ENCODE measurements at places on chromosomes 4 and X. TPM values are rescaled to one million over a fixed set of nuclear protein-coding genes. Genes with fewer than 3 reads are reported as not detected.
A peak's percentile ranks its signal among the peaks of the same experiment; 100 is the strongest.

DNA sequence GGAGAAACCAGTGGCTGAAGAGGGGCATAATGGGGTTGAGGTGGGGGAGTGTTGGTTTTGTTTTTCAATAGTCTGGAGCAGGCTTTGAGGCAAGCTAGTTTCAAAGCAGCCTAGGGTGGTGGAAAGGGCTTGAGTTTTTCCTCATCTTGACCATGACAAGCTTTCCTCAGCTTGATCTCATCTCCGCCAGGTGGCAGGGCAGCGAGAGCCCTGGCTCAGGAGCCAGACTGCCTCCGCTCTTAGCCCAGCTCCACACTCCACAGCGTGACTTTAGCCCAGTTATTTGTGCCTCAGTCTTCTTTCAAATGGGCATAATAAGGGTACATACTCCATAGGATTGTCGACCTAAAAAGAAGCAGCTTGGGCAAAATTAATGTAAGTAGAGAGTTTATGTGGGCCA, 29.9 kb upstream of the SOWAHD start:
- H3K27ac ChIP-seq = no peak overlapping the region
- H3K4me1 ChIP-seq = no peaks in the 10 kb centered on the region
- no peaks in the 10 kb centered on the region for H3K27me3 ChIP-seq

DNA sequence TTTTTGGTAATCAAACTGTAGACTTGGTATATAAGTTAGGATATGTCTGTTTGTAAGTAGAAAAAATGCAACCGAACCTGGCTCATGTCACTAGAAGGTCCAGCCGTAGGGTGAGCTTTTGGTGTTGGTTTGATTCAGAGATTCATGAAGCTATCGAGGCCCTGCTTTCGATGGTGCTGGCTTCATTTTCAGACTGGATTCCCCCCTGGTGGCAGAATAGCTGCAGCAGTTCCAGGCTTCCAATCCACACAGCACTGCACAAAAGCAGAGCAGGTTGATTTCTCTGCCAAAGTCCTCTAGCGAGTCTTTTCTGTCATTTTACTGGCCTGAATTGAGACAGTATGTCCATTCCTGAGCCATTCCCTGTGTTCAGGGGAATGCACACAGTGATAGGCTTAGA, 33.1 kb downstream of the PDK3 start:
- H3K4me1 ChIP-seq = peaks cover 9% of the 10 kb centered on the region
- no peaks in the 10 kb centered on the region for H3K27me3 ChIP-seq
- peaks cover 3% of the 10 kb centered on the region for H3K36me3 ChIP-seq
- H3K27ac ChIP-seq = no peak overlapping the region

- H3K4me3 ChIP-seq = no peak overlapping the region
- no peaks in the 10 kb centered on the region for H3K36me3 ChIP-seq
- H3K4me1 ChIP-seq = no peaks in the 10 kb centered on the region
- no peak overlapping the region for H3K27ac ChIP-seq
- no peaks in the 10 kb centered on the region for H3K27me3 ChIP-seq
- DNase-seq = no peak
Measured at GRCh38 chr4:73036123-73036522, 33.4 kb downstream of the COX18 start.

Gene STBD1
- total RNA-seq = 24.3 TPM

- no peaks in the 10 kb centered on the region for H3K36me3 ChIP-seq
- no peak for DNase-seq
- peaks cover 15% of the 10 kb centered on the region for H3K4me1 ChIP-seq
- H3K27ac ChIP-seq = no peak overlapping the region
- peaks cover 3% of the 10 kb centered on the region for H3K27me3 ChIP-seq
Measured at GRCh38 chr4:6313216-6313615, 43.6 kb downstream of the WFS1 start.

DNA sequence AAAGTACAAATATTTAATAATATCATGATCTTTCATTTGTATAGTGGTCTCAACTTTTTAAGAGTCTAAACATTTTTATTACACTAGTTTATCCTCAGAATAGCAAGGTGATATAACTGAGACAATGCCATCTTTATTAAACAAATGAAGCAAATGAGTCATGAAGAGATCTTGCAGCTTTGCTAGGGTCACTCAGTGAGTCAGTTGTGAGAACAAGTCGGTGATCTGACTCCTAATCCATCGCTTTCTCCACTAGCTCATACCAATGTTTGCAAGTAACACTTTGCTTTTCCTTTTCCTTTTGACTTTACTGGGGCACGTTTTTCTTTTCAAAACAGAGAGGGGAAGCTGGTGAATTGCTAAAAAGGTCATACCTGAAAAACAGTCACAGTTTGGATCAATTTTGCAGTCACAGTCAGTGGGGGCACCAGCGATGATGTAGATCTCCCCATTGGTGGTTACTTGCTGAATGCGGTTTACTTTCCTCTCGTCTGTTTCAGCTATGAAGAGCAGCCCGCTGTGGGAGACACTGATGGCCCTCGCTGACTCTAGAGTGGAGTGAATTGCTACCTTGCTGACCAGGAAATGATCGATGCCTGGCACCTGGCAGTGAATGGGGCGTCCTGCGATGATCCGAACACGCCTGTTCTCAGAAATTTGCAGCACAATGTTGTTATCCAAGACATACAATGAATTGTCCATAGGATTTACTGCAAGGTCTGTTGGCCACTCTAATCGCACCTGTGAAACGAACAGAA, 75.7 kb downstream of the SH2D1A start:
- no peaks in the 10 kb centered on the region for H3K27me3 ChIP-seq
- no peak overlapping the region for H3K4me3 ChIP-seq
- no peaks in the 10 kb centered on the region for H3K4me1 ChIP-seq
- no peaks in the 10 kb centered on the region for H3K36me3 ChIP-seq
- no peak overlapping the region for H3K27ac ChIP-seq

- no peaks in the 10 kb centered on the region for H3K4me1 ChIP-seq
- DNase-seq = no peak
- no peaks in the 10 kb centered on the region for H3K36me3 ChIP-seq
- H3K27me3 ChIP-seq = no peaks in the 10 kb centered on the region
Measured at GRCh38 chr4:22903913-22904312, 211.2 kb downstream of the GBA3 start.

DNA sequence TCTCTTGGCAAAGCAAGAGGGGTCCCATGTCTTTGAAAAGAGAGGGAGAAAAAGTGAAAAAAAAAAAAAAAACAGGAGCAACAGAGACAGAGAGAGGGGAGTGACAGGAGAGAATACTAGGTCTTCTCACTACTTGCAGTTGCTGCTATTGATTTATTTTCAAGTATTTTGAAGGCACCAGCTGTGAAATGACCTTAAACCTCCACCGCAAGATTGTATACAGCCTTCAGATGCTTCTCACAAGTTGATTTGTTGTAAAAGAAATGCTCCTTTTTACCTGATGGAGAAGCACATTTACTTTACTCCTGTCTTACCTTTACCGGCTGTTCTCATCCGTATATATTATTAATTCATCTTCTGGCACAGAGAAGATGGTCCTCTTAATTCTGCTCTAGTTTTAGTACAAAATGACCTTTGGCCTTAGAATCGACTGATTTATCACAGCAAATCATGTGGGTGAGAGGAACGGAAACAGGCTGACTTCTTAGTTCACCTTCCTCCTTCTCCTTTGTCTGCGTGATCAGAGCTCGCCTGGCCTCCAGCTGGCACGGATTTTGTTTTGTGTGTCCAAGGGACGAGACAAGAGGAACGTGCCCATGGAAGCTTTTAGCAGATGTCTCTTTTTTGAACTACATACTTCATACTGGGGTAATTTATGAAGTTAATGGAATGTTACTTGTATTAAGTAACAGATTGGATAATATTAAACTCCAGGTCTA, 82.4 kb upstream of the PACRGL start:
- H3K27me3 ChIP-seq = no peaks in the 10 kb centered on the region
- H3K27ac ChIP-seq = no peak overlapping the region
- no peaks in the 10 kb centered on the region for H3K36me3 ChIP-seq
- DNase-seq = peak; percentile 27
- H3K4me1 ChIP-seq = no peaks in the 10 kb centered on the region

DNA sequence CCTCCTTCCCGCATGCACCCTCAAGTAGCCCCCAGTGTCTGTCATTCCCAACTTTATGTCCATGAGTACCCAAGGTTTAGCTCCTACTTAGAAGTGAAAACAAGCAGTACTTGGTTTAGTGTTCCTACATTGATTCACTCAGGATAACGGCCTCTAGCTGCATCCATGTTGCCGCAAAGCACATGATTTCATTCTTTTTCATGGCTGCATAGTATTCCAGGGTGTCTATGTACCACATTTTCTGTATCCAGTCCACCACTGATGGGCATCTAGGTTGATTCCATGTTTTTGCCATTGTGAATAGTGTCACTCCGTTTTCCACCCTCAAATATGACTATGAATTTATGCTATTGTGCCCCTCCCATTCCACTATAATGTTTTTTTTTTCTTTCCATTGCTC, 130.5 kb upstream of the MXRA5 start:
- no peaks in the 10 kb centered on the region for H3K4me1 ChIP-seq
- no peak overlapping the region for H3K27ac ChIP-seq

DNA sequence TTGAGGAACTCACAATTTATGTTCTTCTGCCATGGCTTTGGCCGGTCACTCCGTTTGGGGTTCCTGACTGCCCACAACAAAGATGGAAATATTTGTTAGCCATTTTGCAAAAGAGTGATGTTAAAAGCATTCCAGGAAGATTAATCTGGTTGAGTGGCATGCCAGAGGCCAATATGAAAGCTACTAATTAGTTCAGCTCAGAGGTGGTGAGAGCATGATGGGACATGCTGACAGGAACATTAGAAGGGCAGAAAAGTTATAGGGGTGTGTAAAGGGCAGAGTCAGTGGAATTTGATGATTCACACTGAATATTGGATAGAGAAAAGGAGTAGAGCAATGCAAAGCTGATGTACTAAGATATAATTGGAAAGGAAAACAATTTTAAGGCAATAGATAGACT, 94.4 kb downstream of the TLL1 start:
- no peaks in the 10 kb centered on the region for H3K27me3 ChIP-seq
- H3K4me1 ChIP-seq = no peaks in the 10 kb centered on the region
- DNase-seq = no peak
- H3K27ac ChIP-seq = no peak overlapping the region

Gene BDH2
- 27.2 TPM for total RNA-seq

Gene MRFAP1
- 223 TPM for total RNA-seq

DNA sequence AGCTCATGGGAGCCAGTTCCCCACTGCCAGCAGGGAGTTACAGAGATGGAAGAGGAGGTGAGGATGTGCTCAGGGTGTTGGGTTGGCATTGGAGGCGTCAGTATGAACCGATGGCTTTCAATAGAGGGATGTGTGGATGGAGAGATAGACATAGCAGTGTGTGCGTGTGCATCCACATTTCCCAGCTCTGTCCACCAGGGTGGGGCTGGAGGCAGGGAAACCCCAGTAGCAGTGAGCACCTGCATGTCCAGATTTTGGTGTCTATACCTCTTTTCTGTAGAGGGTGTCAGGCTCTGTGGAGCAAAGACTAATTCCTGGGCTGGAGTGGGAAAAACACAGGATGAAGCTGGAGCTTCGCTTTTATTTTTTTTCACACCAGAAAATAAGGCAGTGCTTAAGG, 37.2 kb upstream of the HGFAC start:
- H3K27ac ChIP-seq = no peak overlapping the region
- H3K4me3 ChIP-seq = no peak overlapping the region
- no peaks in the 10 kb centered on the region for H3K27me3 ChIP-seq
- peaks cover 18% of the 10 kb centered on the region for H3K4me1 ChIP-seq
- H3K36me3 ChIP-seq = no peaks in the 10 kb centered on the region

- H3K4me1 ChIP-seq = no peaks in the 10 kb centered on the region
- H3K4me3 ChIP-seq = no peak overlapping the region
- H3K36me3 ChIP-seq = no peaks in the 10 kb centered on the region
- H3K27me3 ChIP-seq = no peaks in the 10 kb centered on the region
- no peak overlapping the region for H3K27ac ChIP-seq
- no peak for DNase-seq
Measured at GRCh38 chr4:106541253-106541652, 172.7 kb upstream of the GIMD1 start.

DNA sequence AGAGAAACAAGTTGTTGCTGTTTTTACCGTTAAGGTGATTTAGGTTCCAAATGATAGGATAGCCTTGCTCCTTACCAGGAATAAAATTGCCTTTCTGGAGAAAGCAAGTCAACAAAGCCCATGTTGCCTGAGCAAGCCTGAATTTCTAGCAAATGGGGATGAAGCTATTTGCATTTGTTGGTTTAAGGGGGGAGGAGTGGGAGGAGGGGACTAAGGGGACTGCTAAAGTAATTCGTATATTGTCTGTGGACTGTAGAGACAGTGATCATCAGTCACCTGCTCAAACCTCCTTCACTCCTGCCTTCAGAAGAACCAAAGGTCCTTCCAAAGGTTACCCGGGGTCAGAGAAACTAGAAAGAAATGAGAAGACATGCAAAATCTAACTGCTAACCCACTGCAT, 65.8 kb downstream of the SCML2 start:
- H3K4me1 ChIP-seq = no peaks in the 10 kb centered on the region
- no peak overlapping the region for H3K27ac ChIP-seq
- no peak overlapping the region for H3K4me3 ChIP-seq
- no peaks in the 10 kb centered on the region for H3K27me3 ChIP-seq
- no peaks in the 10 kb centered on the region for H3K36me3 ChIP-seq
- DNase-seq = no peak

Data from left ventricle myocardium inferior (tissue), 1 donor.